Lung (tissue), 17 donors: ENCODE measurements at places on chromosomes 5 and 9. TPM values are rescaled to one million over a fixed set of nuclear protein-coding genes. Genes with fewer than 3 reads are reported as not detected.
A peak's percentile ranks its signal among the peaks of the same experiment; 100 is the strongest.

The PFN3 gene
- not detected for total RNA-seq

The NEUROG1 gene
- not detected for total RNA-seq

GRCh38 chr5:178274781-178275537 lies 42.4 kb upstream of the PHYKPL start:
- H3K27me3 ChIP-seq, result no peaks in the 10 kb centered on the region
- no peaks in the 10 kb centered on the region for H3K36me3 ChIP-seq
- no peak overlapping the region for H3K4me3 ChIP-seq
- no peak overlapping the region for H3K27ac ChIP-seq
- peak; percentile 50 for DNase-seq
- peaks cover 6% of the 10 kb centered on the region for H3K4me1 ChIP-seq

DNA sequence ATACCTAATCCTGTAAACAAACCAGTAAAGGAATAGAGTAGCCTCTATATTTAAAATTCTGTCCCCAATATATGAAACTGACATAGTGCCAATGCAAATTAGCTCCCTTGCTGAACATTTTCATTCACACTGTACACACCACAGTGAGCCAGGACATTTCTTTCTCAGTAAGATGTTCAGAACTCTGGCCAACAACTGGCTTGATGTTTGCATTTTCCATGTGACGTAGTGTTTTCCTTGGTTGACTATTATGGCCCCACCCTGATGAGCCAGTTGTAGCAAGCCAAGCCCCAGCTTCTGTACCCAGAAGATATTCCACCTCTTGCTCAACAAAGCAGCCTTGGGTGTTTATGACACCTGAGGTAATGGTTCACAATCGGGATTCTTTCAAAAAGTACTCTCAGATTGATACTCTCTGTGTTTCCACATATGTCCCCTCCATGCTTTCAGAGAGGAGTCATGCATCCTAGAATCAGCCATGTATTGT lies 17.7 kb upstream of the ANXA1 start:
- DNase-seq, result peak; percentile 38
- no peaks in the 10 kb centered on the region for H3K27me3 ChIP-seq
- peaks cover 9% of the 10 kb centered on the region for H3K4me1 ChIP-seq
- H3K27ac ChIP-seq, result no peak overlapping the region

The MAPK9 gene
- total RNA-seq, result 38.1 TPM
